Hematopoietic multipotent progenitor cell treated with erythropoietin and hydrocortisone succinate and interleukin-3 and kit ligand, for 17 days (in vitro differentiated cells): ENCODE measurements at places on chromosomes 7 and 10.

- no peak for DNase-seq
Measured at GRCh38 chr7:49643321-49643720, 130.1 kb upstream of the VWC2 start.

- no peak for DNase-seq
Measured at GRCh38 chr7:139976838-139977656, 85.7 kb downstream of the PARP12 start.

DNA sequence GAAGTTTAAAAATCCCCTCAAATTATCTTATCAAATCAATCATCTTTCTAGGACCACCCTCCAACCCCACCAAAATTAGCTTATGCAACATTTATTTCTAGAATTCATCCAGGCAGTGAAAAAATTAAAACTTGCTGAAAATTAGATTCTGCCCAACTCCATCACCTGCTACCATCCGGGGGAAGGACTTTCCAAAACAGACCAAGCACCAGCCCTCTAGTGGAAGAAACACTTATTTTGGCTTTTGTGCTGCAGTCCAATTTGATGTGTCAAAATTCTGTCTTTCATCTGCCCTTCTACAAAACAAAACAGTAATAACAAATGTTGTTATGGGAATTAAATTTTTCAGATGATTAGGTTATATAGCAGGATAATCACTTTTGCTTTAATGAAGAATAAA is 35.1 kb downstream of the GCC1 start:
- DNase-seq, result no peak

DNA sequence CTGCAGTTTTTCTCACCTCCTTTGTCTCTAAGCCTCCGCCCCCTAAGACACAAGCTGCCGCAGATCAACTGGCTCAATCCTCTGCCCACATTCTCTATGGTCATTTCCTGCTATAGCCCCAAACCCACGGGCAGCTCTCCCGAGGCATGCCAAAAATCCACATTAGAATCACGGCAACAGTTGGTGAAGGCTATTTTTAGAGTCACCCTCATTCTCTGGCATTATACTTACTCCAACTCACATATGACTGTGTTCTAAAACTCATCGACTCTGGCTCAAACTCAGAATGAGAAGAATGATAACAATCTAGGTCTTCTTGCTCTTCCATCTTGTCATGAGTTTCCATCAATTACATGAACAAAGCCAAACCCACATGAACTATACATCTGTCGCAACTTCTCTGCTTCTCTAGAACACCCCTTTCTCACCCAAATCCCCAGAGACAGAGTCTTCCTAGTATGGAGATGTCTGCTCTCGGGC is 10.9 kb upstream of the KIAA1549 start:
- DNase-seq, result no peak

- no peak for DNase-seq
Measured at GRCh38 chr7:64872351-64873154, 30.5 kb upstream of the ZNF273 start.

- DNase-seq, result no peak
Measured at GRCh38 chr10:43218206-43218950, 48.5 kb downstream of the RASGEF1A start.

DNA sequence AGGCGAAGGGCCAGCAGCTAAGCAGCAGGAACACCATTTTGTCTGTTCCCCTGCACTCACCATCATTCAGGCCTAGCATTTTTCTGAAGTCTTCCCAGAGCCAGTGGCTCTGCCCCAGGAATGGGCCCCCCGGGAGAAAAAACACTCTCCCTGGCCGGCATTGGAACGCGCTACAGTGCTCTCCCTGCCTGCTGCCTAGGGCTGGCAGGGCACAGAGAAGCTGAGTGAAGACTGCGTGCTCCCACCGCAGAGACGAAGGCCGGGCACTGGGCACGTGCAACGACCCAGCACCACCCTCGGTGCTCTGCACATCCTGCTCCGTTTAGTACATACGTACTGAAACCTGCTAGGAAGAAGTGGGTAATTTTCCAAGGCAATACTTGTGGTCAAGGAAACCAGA is 34.4 kb downstream of the HSPA12A start:
- no peak for DNase-seq

GRCh38 chr10:26624006-26624405 is 73.5 kb upstream of the PDSS1 start:
- no peak for DNase-seq

GRCh38 chr7:5689716-5690115 is 91.7 kb downstream of the RNF216 start:
- DNase-seq, result no peak
